ENCODE measurements at places on chromosomes 7 and 10.

DNA sequence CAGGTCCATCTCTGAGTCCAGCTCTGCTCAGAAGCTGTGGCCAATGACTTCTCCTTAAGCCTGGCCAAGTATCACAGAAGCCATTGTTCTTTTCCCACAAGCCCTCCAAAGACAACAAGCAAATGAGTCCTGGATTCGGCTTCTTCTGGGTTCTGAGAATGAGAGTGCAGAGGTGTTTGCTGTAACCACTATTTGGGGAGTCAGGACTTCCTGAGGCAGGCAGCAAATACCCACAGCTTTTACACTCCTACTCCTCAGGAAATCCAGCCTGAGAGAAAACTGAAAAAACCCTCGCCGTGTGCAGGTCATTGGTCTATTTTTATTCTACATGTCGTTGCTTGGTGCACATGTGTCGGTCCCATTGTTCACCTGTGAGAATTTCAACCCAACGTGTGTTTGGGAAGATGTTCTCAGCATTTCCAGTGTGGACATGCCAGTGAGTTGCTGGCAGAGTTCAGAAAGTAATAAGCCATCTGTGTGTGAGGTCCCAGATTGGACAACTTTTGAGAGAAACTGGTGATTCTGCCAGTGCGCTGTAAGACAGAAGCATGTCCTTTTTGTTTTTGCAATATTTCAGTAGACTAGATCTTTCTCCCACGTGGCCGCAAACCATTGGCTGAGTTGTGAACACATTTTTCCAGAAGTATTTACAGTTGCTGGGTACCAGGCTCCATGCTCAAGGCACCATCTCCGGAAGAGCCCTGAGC is 121.6 kb upstream of the LYZL2 start:
- DNase-seq: no peak

DNA sequence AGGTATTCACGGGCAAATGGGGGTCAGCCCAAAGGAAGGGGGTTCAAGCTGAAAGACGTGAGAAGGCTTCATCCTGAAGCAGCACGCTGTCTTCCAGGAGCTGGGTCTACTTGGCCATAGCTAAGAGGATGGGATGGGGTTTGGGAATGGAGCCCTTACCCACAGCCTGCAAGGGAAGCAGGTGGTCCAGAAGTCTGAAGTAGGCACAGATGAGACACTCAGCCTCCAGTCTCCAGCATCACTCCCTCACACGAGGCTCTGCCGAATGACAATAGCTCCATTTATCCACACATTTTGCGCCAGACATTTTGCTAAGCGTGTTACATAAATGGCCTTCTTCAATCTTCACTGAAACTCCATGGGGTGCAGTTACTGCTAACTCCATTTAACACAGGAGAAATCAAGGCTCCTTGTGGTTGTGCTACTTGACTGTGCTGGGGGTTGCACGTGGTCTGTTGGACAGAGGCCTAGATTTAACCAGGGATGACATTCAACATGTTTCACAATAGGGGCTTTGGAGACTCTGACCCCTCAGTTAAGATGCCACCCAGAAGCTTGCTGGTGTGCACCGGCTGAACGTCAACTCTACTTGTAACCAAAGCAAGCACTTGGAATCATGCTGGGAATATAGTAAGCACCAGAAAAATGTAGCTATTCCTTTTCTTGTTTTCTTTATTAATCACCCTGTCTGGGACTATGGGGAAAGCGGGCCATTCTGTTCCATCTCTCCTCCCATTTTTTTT is 85.3 kb downstream of the FAM241B start:
- DNase-seq: no peak

- DNase-seq: no peak
Observed at GRCh38 chr10:75062506-75063299, 48.8 kb upstream of the SAMD8 start.

- peak; percentile 25 for DNase-seq
Observed at GRCh38 chr10:132588301-132589013, 50.9 kb downstream of the INPP5A start.

- DNase-seq: no peak
Observed at GRCh38 chr10:29083096-29083495, 205.8 kb upstream of the LYZL1 start.

- DNase-seq: no peak
Observed at GRCh38 chr10:108453166-108453565, 1288.7 kb upstream of the SORCS1 start.

DNA sequence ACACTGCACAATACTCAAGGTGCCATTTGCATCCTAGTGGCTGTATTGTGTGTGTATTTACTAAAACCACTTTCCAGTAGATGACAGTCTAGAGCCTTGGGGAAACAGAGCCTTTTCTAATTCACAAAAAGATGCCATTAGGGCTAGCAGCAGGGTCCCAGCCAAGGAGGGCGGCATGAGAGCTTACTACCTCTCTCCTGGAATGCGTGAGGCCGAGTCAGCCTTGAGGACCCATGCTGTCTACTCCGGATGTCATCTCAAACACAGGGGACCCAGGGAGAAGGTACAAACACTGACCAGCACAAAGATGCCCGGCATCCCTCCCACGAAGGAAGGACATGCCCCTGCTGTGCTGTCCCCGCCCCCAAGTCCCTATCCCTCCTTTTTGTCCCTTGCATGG is 65.5 kb downstream of the CYCS start:
- no peak for DNase-seq

DNA sequence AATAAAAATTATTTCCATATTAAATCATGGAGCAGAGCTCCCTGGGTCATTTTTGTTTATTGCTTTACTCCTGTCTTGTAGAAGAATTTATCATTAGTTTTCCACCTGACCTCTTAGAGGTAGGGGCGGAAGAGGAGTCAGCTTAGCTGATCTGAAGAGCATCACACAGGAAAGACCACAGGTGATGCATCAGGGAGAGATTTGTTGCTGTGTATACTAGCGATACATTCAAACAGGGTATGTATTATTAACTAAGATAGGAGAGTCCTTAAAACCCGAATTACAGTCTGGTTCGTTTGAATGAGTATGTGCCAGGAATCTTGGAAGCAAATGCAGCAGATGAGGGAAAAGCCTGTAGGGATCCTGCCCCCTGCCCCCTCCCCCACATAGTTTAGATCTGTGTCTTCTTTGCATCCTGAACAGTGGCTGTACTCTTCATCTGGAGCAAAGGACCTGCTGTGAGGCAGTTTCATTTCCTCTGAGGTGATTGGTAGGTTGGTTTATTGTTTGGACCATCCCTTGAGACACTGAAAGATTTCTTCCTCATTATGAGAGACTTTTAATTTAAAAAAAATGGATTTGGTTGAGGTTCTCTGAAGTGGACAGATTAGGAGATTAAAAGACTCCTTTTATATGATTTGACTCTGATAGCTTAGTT is 177.0 kb downstream of the SND1 start:
- DNase-seq: no peak

GRCh38 chr7:106583100-106583499 is 77.9 kb downstream of the CCDC71L start:
- DNase-seq: no peak

- no peak for DNase-seq
Observed at GRCh38 chr10:3201796-3202195, 29.2 kb upstream of the PITRM1 start.

- no peak for DNase-seq
Observed at GRCh38 chr7:131080754-131081153, 246.9 kb upstream of the MKLN1 start.

GRCh38 chr10:27157150-27157549 is 2.0 kb downstream of the MASTL start:
- DNase-seq: no peak

- DNase-seq: no peak
Observed at GRCh38 chr7:96792115-96792514, 82.5 kb upstream of the SEM1 start.

DNA sequence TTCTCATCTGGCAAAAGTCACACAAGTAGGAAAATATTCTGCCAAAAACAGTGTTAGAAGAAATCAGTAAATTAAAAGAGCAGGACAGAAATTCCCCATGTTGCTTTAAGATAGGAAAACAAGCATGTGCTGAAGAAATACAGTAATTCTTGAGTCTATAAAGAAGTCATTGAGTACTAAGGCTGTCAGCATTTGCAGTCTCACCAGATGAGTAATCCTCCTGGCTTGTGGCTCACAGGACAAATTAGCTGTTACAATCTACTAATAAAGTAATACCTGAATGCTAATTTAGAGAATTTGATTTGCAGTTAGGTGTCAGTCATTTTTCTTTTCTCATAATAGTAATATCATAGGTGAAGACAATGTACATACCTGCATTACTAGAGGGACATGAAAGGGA is 1158.9 kb upstream of the CELF2 start:
- DNase-seq: no peak

GRCh38 chr7:16402091-16402490 is 19.2 kb downstream of the CRPPA start:
- no peak for DNase-seq

DNA sequence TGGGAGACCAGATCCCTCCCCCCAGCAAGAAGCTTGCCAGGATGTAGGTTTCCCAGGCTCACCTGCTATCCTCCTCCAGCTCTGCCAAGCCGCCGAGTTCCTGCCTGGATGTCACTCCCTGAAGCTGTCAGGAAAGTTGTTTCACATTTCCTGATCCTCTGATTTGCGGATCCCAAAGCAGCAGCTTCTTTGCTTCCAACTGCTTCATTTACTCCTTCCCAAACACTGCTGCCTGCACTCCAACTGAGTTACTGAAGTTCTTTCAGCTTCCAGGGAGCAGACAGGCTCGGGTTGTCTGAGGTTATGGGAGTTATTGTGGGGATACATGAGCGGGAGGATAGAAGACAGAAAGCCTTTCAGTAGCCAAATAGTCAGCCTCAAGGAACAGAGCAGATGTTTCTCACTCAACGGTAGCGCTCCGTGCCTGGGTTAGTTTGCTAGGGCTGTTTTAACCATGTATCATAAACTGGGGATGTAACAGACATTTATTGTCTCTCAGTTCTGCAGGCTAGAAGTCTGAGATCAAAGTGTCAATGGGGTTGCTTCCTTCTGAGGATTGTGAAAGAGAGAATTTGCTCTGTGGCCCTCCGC is 516.0 kb downstream of the REEP3 start:
- DNase-seq: no peak

DNA sequence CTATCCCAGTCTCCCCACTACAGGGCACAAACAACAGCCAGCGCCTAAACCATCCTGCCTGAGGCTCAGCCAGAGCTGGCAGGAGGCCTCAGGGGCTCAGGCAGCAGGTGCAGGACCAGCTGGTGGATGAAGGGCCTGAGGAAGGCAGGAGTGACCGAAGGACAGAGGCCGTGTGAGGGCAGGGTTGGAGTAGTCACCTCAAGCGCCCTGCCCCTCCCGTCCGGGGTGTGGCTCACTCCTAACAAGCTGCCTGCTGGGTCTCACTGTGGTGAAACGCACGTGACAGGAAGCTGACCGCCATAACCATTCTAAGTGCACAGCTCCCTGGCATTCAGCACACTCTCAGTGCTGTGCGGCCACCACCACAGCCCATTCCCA is 281.1 kb downstream of the ELFN1 start:
- DNase-seq: peak; percentile 40

DNA sequence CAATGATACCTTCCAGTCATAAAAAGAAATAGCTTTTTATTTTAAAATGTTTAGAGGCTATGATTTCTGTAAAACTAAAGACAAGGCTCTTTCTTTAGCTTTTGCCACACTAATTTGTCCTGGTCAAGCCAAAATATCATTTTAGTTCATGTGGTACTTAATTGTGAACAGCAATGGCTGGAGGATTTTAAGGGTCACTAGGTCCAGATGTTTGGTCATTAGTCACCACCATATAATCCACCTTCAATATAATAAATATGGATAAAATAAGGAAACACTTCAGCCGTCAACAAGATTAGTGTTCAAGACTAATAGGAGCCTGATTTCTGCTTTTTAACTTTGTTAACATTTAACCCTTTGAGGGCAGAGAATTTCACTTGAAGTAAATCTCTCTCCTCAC is 50.0 kb upstream of the HGF start:
- DNase-seq: no peak

DNA sequence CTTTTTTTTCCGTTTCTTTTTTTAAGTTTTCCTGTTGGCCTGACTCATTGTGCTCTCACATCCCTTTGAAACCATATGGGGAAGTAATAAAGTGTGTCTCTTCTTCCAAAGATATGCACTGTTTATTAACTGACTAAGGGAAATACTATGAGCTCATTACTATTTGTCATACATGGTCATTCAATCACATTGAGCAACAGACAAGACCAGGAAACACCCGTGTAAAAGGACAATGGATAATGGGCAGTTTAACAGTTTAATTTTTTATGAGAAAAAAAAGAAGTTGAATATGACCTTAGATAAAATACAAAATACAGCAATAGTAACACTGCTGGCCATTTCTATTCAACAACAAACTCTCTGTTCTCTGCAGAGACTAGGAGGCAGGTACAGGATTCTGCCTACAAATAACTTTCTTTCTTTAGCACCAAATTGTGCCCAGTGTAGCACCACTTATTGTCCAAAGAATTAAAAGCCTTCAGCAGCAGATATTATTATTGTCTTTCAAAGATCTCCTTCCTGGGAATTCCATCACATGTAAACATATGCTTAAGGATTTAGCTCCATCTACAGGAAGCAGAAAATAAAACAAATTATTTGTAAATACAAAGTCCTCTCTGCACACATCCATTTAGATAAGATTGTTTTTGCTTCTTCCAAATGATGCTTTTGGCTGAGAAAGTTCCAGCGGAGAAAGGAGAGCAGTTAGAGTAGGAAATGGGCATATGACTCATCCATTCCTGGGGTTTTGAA is 55.0 kb upstream of the AKR1E2 start:
- DNase-seq: no peak

DNA sequence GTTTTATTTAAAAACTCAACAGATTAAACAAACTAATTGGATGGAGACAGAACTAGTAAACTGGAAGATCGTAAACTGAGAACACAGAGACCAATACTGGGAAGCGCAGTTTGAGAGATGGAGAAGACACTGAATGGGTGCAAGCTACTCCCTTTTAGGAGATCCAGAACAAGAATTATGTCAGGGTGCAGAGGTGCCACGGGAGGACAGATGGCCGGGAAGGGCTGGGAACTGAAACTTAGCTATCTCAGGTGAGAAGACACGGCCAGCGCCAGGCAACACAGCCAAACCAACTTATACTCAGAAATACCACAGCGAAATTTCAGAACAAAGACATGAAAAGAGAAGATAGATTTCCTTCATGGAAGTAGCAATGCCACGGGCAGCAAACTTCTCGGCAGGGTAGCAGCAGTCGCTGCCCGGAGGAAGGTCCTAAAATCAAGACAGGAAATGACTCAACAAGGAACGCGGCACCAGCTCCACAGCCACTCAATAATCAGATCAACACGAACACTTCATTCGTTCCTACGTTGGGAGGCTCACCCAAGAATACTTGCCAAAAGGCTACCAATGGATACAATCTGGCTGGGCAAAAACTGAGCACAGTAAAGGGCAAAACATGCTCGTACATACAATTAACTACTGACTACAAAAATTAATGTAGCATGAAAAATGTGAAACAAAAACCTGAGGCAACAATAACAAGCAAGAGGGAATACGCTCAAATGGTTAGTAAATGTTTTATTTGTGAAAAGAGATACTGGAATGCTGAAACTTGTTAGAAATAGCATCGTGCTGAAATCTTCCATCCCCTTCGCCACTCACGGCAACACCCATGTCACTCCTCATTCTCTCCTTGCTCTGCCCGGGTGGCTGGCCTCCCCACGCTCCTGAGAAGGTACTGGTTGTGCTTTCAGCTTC is 2.2 kb upstream of the LRRC27 start:
- peak; percentile 32 for DNase-seq
